ENCODE measurements at places on chromosomes 3 and 15. TPM values are rescaled to one million over a fixed set of nuclear protein-coding genes. Genes with fewer than 3 reads are reported as not detected.

- DNase-seq: no peak
Measured at GRCh38 chr15:42104095-42104891, 9.9 kb upstream of the PLA2G4D start.

DNA sequence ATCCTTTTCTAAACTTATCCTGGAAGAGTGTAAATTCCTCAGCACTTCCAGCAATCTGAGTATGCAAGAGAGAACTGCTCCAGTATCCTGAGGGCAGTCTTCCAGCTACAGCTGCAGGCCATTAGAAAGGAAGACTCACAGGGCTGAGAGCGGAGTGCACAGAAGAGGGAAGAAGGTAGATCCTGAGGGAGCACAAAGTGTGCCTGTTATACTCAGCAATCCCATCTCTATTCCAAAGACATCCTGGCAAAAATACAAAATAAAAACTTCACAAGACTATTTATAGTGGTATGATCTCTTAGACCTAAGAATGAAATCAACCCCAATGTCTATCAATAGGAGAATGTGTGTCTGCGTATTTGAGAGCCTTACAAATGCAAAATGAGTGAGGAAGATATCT lies 292.0 kb downstream of the ZIC1 start:
- no peak for DNase-seq

GRCh38 chr15:39774688-39775267 lies 7.9 kb downstream of the FSIP1 start:
- DNase-seq: peak; percentile 28

DNA sequence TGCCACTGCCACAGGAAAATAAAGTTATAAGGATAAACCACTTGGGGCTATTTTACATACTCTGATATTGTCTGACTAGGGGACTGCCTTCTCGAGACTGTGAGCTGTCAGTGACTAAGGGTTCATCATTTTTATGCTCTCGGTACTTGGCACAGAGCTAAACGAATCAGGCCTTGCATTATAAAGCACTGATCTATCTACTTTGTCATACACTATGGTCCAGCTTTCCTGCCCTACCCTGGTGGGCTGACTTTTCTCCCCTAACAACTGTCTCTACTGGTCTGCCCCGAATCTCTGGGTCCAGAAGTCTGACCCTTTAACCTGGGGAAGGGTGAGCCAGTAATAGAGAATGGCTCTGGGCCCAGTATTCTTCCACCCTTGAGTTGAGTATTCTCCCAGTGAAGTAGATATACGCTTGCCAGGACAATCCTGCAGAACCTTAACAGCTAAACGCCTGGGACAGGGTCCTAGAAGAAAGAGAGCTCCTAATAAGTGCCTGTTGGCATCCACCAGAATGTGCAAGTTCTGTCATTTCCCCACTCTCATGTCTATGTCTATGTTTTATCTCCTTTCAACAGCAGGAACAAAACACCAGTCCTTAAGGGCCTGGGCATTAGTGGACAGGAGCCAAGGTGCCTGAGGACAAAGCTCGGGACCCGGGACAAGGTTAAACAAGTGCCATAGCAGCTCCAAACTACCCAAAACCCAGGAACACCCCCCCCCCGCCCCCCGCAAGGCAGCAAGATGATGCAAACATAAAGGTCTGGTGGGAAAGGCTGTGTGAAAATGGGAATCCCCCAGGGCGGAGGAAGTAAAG lies 1.2 kb downstream of the LARP6 start:
- no peak for DNase-seq

DNA sequence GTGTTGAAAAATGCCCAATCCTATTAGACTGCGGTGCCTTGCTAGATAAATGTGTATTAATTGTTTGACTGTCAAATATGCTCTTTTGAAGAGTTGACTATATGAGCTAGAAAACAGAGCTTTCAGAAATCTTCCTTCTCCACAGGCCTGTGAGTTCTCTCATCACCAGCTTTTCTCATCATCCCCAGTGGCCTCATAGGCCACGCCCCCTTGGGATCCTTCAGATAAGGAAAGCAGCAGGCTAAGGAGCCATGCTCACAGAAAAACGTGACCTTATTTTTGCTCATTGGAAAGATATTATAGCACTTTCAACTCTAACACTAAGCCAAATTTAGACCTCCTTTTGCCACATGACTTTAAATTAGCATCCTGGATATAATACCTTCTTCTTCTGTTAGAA lies 514.4 kb upstream of the ARRDC4 start:
- DNase-seq: no peak

- DNase-seq: no peak
Measured at GRCh38 chr3:183745300-183746098, 47.9 kb downstream of the YEATS2 start.

- no peak for DNase-seq
Measured at GRCh38 chr15:67945951-67946700, 106.3 kb upstream of the RNU6-1 start.

DNA sequence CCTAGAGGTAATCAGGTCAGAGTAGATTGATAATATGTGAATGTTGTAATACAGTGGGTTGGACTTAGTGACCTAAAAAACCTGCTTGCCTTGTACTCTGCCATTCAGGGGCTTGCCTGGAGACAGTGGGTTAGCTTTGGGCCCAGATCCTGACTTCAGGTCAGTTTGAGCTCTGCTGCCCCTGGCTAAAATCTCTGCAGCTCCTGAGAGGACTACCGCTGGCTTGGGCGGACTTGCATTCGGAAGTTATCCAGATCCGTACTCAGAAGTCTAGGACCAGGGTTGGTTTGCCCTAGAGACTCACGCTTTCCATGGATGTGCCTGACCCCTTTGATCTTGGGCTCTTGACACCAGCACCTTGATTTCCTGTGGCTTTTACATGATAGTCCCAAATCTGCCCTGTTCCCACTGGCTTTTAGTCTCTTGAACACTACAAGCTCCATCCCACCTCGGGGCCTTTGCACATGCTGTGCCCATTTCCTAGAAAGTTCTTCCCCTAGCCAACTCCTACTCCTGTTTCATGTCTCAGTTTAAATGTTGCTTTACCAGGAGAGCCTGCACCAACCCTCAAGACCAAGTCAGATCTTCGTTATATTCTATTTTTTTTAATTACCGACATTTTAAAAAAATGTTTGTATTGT lies 5.9 kb downstream of the ACSBG1 start:
- no peak for DNase-seq

- no peak for DNase-seq
Measured at GRCh38 chr15:51366920-51367319, 25.5 kb downstream of the GLDN start.

DNA sequence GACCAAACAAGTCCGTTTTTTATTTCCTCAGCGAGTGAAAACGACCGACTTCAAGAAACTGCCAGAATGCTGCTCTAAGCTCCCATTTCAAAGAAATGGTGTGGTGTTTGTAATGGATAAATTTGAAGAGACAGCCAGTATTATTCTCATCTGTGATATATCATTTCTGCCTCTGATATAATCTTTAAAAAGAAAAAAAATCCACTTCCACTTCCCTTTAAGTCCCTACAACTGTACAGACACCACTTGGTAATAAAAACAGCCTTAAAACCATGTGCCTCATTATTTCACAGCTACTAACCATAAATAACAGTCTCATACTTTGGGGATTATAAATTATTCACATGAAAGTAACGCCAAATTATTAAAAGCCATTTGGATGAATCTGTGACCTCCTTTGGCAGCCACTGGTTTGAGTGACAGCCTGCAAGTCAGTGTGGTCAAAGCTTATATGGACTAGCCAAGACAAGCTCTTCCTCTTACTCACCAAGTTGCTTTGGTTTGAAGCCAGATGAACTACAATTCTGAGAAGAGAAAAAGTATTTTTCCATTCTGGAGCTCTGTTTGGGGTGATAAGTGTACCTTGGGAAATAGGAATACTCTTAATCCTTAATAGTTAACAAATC lies 168.0 kb downstream of the SHOX2 start:
- no peak for DNase-seq

- DNase-seq: no peak
Measured at GRCh38 chr3:141331377-141332318, 36.7 kb upstream of the ZBTB38 start.

The NPTN gene
- polyA plus RNA-seq: 30.3 TPM

Measured in immature natural killer cell (primary cell).